ENCODE measurements at places on chromosomes 4 and X. TPM values are rescaled to one million over a fixed set of nuclear protein-coding genes. Genes with fewer than 3 reads are reported as not detected.

GRCh38 chrX:46381630-46382029 lies 163.6 kb downstream of the ZNF674 start:
- no peak for DNase-seq

- no peak for DNase-seq
Measured at GRCh38 chr4:13762130-13762529, 134.6 kb upstream of the BOD1L1 start.

DNA sequence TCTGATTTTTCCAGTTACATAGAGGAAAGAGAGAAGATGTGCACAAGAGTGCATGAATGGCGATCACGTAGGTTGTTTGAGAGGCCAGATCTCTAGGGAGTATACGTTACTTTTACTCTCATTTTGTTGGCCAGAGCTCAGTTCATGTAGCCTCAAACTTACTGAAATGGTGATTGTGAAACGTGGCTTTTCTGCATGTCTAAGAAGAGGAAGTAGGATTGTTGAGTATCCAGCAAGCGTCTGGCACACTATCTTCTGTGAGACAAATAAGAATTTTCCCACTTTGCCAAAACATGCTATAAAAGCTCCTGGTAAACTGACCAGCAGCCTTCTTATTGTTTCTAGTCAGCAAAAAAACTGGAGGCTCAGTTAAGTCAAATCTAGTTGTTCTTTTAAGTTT lies 264.5 kb upstream of the EMCN start:
- no peak for DNase-seq

DNA sequence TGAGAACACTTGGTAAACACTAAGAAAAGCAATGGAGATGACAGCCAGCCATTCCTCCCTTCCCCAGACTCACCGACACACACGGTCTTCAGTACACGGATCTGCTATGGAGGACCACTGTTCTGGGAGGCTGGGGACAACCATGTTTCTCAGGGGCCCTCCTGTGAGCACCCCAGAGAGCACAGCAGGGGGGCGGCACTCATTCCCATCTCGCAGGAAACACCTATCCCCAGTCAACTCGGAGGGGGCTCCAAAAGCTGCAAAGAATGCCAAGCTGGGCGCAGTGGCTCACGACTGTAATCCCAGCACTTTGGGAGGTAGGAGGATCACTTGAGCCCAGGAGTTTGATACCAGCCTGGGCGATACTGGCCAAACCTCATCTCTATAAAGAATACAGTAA lies 172.1 kb downstream of the AFAP1 start:
- no peak for DNase-seq

KLF8 gene
- polyA plus RNA-seq = 0.01 TPM

SPOCK3 gene
- polyA plus RNA-seq = 0.12 TPM

ODAPH gene
- 0.57 TPM for polyA plus RNA-seq

DNA sequence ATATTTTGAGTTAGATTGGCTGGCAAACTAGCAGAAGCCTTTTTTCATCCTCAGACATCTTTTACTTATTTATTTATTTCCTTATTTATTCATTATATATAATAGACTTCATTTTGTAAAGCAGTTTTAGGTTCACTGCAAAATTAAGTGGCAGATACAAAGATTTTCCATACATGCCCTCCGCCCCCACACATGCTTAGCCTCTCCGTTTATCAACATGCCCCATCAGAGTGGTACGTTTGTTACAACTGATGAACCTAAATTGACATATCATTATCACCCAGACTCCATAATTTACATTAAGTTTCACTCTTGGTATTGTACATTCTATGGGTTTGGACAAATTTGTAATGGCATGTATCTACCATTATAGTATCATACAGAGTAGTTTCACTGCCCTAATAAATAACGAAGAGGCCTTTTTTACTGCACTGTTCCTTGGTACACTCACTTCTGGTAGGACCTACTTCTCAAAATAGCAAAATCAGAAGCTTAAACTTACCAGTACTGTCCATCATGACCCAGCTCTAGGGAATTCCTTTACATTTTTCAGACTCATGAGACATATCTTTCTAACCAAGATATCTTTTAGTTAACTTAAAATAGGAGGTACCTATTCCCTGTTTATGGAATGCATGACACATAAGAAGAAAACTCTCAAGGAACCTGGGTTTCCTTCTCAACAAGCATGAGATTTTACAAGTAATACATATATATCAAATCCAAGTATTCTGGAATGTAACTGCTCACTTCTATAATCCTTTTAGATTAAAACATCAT lies 4.8 kb upstream of the TMPRSS11B start:
- no peak for DNase-seq

GRCh38 chr4:185305979-185306442 lies 89.7 kb downstream of the LRP2BP start:
- DNase-seq = peak; percentile 13

MAMLD1 gene
- polyA plus RNA-seq = 2.5 TPM

PYURF gene
- 76.9 TPM for polyA plus RNA-seq

DNA sequence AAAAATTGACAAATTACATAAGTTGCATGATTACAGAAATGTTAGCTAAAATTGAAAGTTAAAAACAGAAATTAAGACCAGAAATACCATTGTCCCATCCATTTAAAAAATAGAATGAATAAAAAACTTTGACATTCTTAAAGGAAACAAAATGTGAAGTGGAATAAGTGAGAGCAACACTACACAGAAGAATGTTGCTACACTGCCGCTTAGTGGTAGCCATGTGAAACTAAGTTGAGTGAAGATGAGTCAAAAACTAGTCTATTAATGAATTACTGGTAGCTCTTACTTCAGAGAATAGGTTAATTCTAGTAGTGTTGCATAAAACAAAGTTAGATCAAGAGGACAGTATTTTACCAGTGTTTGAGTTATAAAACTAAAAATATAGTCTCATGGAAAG lies 571.0 kb upstream of the KLHL4 start:
- DNase-seq = peak; percentile 43

DNA sequence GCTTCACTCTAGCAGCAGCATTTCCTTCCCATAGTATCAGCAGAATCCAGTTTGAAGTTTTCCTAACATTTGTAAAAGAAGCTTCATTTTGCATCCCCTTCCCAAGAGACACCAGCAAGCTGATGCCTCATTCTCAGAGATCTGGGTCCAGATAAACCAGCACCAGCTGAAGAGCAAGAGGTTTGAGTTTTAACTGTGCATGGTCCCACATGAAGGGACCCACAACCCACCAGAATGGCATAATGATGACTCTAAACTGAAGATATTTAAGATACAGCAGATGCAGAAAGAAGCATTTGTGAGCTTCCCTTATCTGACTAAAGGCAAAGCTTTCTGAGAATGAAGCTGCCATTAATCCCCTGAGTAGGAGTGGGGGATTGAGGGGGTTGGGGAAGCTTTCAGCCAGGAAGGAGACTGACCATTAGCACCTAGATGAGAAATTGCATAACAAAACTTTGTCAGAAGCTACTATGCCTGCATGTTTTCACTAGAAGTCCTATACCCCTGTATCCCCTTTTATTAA lies 18.6 kb downstream of the NUDT6 start:
- DNase-seq = no peak

GRCh38 chr4:30953799-30954198 lies 233.6 kb downstream of the PCDH7 start:
- DNase-seq = no peak

- DNase-seq = no peak
Measured at GRCh38 chr4:16090096-16090705, 6.4 kb upstream of the PROM1 start.

ARAP2 gene
- polyA plus RNA-seq = 0.31 TPM

DNA sequence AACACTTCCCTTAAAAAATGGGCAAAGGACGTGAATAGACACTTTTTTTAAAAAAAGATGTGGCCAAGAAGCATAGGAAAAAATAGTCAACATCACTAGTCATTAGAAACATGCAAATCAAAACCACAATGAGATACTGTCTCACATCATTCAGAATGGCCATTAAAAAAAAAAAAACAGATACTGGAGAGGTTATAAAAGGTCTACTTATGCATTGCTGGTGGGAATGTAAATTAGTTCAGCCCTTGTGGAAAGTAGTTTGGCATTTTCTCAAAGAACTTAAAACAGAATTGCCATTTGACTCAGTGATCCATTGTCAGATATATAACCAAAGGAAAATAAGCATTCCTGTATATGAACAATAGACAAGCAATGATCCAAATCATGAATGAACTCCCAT lies 352.8 kb upstream of the EPHA5 start:
- DNase-seq = no peak

SLC2A9 gene
- 0.76 TPM for polyA plus RNA-seq

IL3RA gene
- polyA plus RNA-seq = not detected

MND1 gene
- 16.5 TPM for polyA plus RNA-seq

CXCL3 gene
- polyA plus RNA-seq = 5.2 TPM

AVPR2 gene
- 0.05 TPM for polyA plus RNA-seq

DNA sequence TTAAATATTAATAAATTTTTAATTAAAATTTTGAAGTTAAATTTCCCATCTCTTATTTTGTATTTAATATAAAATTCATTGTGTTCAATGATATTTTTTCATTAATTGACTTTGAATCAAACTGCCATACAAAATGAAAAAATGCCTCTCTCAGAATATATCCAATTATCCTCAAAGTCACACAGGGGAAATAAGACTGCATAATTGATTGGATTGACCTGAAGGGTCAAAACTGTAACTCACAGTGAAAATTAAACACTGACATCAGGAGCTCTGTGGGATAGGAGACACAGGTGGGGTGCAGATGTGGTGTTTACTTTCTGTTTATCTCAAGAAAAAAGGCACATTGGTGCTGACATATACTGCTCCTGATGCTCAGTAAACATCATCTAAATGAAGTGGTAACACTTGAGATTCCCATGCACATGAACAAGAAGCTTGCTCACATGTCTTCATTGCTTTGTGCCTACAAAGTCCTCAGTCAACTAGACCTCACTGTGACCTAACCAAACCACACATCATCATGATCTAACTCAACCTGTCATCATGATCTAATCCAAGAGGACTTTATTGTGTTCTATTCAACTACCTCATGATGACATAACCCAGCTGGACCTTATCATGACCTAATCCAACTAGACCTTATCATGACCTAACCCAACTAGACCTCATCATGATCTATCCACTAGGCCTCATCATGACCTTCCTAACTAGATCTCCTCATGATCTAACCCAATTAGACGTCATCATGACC lies 83.7 kb downstream of the DHRSX start:
- DNase-seq = no peak

GRCh38 chr4:534101-534575 lies 35.1 kb downstream of the PIGG start:
- no peak for DNase-seq

GRCh38 chr4:30962939-30963338 lies 242.8 kb downstream of the PCDH7 start:
- no peak for DNase-seq

DNA sequence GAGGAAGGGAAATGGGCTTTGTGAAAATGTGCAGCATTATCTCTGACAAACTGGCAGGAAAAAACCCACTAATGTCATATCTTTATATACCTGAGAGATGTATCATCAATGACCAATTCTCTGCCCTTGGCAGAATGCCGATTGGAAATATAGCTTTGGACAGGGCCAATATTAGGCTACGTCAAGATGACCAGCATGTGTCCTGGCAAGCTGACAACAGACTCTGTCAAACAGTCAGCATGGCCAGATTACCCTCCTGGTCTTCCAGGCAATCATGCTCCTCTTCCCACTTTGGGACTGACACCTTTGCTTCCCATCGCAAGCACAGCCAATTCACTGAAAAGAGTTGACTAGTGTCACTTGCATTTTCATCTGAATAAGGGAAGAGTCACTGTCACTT lies 57.0 kb downstream of the SORBS2 start:
- no peak for DNase-seq

DNA sequence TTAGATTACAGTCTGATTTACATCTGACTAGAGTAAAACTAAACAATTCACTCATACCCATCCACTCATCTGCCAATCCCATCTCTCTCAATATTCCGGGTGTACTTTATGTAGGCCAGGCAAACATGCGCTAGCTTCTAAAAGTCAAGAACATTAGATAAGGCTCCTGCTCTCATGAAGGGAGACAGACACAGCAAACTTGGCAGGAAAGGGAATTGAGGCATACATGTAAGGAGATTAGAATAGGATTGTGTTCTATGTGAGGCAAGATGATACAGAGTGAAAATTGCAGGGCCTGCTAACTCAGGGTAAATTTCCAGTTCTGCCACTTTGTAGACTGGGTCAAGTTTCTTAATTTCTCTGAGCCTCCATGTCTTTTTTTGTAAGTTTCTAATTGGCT lies 135.8 kb downstream of the CDS1 start:
- DNase-seq = no peak

H2BW2 gene
- not detected for polyA plus RNA-seq

TMPRSS11A gene
- polyA plus RNA-seq = not detected

FANCB gene
- 5.3 TPM for polyA plus RNA-seq

- DNase-seq = no peak
Measured at GRCh38 chr4:48692897-48693296, 87.2 kb downstream of the FRYL start.

CENPVL1 gene
- polyA plus RNA-seq = not detected

- DNase-seq = no peak
Measured at GRCh38 chr4:179757641-179758040, 2315.4 kb upstream of the AGA start.

DNA sequence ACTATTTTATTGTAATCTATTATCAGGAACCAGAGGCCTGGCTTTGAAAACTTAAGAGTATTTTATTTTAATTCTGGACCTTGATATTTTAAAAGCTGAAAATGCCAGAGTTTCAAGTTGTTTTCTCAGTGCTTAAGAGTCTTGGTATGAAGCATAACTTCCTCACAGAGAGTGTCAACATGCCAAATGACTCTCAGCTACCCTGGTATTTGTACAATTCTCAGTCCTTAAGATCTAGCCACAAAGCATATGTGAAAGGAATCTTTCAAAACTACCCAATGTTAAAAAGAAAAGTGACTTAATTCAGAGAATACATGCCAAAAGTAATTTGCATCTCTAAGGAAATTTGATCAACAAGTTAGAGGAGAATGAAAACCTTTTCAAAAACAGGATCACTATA lies 171.9 kb downstream of the DKK2 start:
- no peak for DNase-seq

- no peak for DNase-seq
Measured at GRCh38 chrX:22136711-22137110, 104.6 kb downstream of the PHEX start.

GRCh38 chr4:97504713-97505112 lies 638.6 kb downstream of the STPG2 start:
- DNase-seq = no peak

GRCh38 chr4:140025470-140025869 lies 128.5 kb downstream of the MAML3 start:
- no peak for DNase-seq

DNA sequence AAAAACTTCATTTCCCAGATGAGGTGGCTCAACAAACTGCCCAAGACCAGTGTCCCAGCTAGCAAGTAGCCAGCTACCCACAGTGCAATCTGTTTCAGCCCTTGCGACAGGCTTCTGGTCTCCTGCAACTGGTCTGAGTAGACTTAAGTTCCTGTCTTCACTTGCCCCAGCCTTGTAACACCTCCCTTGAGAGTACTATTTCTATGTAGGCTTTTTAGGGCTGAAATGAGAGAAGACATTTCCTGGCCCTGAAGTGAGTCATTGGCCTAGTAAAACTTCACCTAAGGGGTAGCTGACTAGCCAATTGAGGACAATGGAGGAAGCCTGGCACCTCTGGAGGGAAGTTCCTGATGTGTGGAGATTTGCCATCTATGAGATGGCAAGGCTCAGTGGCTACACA lies 80.1 kb upstream of the STIM2 start:
- no peak for DNase-seq

- no peak for DNase-seq
Measured at GRCh38 chr4:26813698-26814097, 46.9 kb upstream of the STIM2 start.

PHKA1 gene
- 19.3 TPM for polyA plus RNA-seq

- no peak for DNase-seq
Measured at GRCh38 chr4:125388613-125389012, 73.9 kb downstream of the FAT4 start.
